ENCODE measurements at places on chromosomes 1 and 21.

DNA sequence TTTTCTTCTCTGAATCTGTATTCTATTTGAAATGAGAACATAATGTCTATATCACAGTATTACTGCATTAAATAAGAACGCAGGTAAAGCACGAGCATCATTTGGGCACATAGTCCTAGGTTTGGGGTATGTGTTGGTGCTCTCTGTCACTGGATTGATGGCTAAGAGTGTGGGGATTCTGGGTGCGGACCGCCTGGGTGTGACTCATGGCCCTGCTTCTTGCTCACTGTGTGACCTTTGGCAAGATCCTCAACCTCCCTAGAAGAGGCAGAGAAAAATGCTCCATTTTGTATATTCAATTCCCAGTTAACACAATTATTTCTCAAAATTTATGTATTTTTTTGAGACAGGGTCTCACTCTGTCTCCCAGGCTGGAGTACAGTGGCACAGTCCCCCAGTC is 99.7 kb downstream of the LAMC2 start:
- DNase-seq = no peak

GRCh38 chr1:14896381-14897079 is 257.0 kb upstream of the TMEM51 start:
- no peak for DNase-seq

DNA sequence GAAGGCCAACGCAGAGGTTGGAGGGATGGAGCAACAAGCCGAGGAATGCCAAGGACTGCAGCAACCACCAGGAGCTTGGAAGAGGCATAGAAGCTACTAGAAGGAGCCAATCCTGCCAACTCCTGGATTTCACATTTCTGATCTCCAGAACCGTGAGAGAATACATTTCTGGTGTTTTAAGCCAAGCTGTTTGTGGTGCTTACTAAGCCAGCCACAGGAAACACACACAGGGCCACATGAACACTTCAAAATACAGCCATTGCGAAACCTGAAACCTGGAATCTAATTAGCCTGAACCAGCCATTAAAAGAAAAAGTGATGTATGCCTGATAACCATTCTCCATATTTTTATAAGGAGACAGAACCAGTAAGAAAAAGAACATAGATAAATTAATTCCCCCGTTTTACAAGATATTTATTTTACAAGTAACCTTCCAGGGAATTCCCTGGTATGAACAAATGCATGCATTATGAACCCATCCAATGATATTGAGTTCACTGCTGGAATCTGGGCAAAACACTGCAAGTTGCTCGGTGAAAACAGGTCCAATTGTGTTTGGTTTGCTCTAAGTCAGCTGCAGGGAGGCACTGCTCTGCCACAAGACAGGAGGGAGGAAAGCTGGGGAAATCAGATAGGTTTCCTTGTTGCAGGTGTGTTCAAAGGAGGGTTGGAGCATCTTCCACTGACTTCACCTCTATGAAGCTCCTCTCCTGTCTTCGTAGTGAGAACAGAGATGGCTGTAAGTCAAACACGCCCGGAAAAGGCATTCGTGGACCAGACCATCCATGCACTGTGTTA is 70.2 kb downstream of the ETS2 start:
- no peak for DNase-seq

DNA sequence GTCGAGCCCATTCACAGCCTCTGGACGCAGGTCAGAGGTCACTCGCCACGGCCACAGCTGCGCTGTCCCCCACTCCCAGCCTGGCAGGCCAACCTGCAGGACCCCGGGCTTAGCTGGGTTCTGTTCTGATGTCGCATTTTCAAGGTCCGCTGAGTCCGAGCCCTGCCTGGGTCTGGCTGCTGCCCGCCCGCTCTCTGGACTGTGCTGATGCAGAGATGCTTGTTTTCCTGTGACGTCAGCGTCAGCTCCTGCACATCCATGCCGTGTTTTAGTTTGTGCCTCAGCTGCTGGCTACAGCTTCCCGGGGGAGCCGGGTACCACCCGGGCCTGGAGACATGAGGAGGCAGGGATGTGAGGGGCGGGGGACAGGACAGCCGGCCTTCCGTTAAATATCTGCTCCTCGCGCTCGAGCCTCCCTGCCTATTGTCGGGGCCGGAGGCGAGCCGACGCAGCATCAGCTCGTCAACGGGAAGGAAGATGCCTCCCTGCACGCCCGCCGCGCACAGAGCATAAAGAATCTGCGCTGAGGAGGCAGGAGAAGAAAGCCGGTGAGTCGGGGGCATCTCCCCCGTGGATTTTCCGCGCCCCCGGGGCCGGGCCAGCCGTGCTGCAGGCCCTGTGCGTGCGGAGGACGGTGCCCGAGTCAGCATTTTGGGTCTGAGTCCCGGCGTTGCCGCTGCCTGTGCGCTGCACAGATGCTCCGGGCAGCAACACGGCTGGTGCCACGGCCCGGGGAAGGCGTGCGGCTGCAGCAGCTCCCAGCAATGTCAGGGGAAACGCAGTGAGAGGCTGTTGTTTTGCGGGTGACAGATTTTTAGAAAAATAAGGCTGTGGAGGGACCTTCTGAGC is 23.4 kb downstream of the PRKCZ start:
- DNase-seq = no peak

GRCh38 chr21:31521515-31521914 is 138.0 kb upstream of the SOD1 start:
- no peak for DNase-seq

DNA sequence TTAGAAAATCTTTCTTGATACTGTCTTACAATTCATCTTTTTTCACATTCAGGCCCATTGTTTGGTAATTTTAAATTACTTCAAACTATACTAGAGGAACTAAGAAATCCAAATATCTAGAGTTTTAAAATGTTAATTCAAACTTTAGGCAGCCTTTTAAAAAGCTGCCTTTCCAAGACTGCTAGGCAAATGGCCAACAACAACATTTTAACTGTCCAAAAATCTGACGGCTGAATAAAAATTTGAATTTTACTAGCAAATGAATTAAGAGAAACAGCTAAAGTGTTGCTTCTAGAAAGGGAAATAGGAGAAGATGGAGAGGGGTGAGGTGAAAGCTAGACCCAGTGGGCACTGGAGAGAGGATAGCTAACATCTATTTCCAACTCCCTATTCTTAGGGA is 17.2 kb downstream of the DPYD start:
- DNase-seq = no peak

GRCh38 chr1:203693721-203694120 is 67.1 kb downstream of the ATP2B4 start:
- DNase-seq = no peak

Measured in NCI-H774 (cell line).